Hematopoietic multipotent progenitor cell treated with erythropoietin and hydrocortisone succinate and interleukin-3 and kit ligand, for 15 days (in vitro differentiated cells): ENCODE measurements at places on chromosomes 12 and 14.
A peak's percentile ranks its signal among the peaks of the same experiment; 100 is the strongest.

- DNase-seq, result no peak
Measured at GRCh38 chr12:80848858-80849257, 88.9 kb downstream of the LIN7A start.

DNA sequence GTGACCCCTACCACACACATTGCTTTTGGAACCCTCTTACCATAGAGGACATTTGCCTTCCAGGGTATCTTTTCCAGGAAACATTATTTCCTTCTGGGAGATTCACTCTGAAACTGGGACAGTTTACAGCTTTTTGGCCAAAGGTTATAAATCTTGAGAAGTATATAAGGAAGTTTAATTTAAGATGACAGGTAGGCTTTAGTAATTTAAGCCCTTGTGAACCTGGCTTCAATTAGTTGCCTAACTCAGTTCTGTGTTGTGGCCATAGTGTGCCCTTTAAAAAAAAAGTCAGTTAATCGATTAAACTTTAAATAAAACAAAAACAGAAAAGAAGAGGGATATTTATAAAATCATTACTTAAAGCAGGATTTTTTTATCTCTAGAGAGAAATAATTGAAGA, 142.9 kb downstream of the NAV3 start:
- DNase-seq, result no peak

GRCh38 chr14:74941676-74942097, 13.7 kb downstream of the PGF start:
- DNase-seq, result peak; percentile 65

GRCh38 chr12:42923156-42923555, 333.6 kb upstream of the PRICKLE1 start:
- no peak for DNase-seq

DNA sequence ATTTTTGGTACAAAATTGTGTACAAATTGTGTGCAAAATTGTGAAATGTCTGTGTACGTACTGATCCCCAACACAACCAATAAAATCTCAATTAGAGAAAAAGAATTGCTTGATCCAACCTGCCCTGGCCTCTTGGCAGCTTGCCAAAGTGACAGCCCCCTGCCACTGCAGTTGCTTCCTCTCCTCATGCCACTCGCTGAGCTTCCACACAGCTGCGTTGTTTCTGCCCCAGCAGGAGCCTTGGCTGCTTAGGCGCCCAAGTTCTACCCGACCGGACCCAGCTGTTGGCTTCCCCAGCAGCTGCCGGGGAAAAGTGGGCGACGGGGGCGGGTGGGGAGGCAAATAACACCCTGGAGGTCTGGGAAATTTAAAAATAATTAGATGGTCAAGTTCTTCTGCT, 171.8 kb upstream of the ATF7IP start:
- no peak for DNase-seq

GRCh38 chr14:50599700-50600444, 39.9 kb downstream of the ATL1 start:
- peak; percentile 35 for DNase-seq

DNA sequence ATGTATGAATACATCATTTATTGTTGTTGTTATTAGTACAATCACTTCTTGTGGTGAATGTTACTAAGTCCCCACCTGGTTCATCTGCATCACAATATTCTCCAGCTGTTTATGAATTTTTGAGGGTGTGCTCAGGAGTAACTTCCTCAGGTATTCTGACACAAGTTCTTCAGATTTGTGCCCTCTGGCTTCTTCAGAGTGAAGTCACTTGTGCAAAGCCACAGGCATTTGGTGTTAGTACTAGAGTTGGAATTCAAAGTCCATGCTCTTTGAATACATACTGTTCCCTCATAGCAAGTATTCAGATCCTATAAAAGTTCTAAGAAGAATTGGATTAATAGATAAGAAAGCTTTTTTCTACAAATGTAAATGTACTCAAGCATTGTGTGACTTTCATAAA, 150.3 kb upstream of the AVPR1A start:
- no peak for DNase-seq

DNA sequence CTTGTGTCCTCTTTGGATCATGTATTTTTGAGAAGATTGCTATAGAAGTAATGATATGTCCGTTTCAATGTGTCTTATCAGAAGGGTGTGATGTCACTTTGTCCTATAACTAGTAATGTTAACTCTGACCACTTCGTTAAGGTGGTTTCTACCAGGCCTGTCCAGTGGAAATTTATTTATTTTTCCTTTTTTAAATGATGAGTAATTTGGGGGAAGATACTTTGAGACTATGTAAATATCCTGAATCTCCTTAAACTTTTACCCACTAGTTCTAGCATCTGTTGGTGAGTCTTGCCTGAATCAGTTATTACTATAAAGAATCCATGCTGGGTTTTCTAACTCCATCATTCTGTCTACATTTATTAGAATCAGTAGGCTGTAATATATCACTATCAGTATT, 15.3 kb downstream of the EP400 start:
- DNase-seq, result no peak

GRCh38 chr12:70583251-70583650, 54.0 kb downstream of the PTPRB start:
- DNase-seq, result no peak

DNA sequence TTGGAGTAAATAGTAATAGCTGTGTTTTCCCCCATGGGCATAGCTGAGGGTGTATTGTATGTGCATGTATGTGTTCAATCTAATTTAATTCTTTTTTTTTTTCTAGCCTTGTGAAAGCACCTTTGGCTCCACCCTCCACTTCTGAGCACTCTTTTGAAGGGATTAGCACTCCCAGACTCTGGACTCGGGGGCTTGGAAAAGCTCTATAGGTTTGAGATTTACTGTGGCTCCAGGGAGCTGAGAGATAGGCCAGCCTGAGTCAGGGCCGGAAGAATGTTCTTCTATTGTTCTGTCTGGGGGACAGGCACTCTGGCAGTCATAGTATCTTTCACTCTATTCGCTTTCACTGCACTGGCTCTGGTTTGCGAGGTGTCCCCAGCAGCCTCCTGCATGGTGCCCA, 540.0 kb upstream of the TBX3 start:
- no peak for DNase-seq

DNA sequence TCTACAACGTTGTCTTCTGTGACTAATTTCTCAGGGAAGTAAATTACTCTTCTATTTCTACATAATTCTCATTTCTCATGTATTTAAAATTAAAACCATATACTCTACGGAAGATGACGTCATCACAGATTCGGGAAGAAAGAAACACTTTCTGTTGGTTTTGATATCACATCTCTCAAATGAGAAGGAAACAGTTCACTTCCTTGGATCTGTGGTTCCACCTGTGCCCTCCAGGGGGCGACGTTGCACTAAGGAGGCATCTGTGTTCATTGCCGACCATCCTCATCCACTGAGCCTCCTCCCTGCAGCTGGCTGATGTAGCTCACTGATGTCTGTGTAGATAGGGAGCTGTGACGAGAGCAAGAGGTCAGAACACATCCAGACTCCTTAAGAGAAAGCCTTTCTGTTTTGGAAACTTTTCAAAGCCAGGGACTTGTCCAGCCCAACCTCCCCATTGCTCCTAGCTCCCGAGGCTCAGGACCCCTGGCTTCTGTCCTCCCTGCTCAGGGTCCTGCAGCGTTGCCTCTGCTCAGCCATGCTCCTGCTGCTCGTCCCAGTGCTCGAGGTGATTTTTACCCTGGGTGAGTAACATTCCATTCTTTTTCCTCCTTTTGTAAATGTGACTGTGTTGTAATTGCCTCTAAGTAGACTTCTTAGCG, 172.7 kb upstream of the OR4E1 start:
- DNase-seq, result peak; percentile 48

DNA sequence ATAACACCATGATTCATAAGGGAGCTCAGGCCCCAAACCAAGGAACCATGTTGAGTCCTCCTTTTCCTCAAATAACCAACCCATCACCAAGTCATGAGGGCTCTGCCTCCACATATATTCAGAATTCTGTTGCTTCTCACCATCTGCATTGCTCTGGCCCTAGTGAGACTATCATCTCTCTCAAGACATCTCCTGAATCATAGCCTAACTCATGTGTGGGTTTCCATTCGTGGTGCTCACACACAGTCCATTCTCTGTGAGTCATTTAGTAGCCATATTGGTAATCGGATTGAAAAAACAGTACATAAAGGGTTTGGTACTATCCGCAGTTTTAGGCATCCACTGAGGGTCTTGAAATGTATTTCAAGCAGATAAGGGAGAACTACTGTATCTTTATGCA, 5.1 kb upstream of the SLC38A2 start:
- DNase-seq, result no peak

GRCh38 chr12:122130150-122130549, 43.9 kb downstream of the IL31 start:
- DNase-seq, result no peak

GRCh38 chr14:99674776-99675381, 9.2 kb upstream of the CYP46A1 start:
- no peak for DNase-seq

DNA sequence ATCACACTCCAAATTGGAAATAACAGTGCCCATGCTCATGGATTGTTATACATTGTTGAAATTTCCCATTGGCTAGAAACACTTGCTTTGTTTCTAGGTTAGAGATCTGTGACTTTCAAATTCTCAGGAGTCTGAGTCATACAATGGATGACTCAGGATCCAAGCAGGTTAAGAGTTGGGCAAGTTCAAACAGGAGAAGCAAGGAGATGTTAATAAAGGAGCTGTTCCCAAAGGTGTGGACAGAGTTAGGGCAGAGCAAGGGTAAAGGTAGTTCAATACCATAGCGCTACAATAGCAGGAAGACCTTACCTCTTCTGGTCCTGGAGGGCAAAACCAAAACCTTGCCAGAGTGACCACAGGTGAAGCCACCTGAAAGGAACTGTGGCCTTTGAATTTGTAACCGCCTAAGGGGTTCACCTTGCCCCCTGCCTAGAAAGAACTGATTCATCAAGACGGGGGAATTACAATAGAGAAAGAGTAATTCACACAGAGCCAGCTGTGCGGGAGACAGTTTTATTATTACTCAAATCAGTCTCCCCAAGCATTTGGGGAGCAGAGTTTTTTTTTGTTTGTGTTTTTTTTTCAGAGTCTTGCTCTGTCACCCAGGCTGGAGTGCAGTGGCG, 4.2 kb upstream of the AMN1 start:
- no peak for DNase-seq

DNA sequence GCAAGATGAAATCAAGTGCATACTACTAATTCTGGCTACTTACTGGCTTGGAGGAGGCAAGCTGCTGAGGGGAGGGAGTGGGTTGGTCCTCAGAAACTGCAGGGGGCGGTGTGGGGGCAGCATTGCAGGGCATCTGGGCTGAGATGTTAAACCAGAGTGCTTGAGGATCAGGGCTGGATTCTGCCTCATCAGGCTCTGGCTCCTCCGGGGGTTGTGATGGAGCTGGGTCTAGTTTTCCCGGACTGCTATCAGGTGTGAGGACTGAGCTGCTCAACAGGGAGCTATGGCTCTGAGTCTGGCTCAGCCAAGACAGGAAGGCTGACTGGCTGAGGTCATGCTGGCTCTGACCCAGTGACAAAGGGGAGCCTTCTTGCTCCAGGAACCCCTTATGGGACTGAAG, 28.6 kb downstream of the BAZ2A start:
- DNase-seq, result peak; percentile 45

DNA sequence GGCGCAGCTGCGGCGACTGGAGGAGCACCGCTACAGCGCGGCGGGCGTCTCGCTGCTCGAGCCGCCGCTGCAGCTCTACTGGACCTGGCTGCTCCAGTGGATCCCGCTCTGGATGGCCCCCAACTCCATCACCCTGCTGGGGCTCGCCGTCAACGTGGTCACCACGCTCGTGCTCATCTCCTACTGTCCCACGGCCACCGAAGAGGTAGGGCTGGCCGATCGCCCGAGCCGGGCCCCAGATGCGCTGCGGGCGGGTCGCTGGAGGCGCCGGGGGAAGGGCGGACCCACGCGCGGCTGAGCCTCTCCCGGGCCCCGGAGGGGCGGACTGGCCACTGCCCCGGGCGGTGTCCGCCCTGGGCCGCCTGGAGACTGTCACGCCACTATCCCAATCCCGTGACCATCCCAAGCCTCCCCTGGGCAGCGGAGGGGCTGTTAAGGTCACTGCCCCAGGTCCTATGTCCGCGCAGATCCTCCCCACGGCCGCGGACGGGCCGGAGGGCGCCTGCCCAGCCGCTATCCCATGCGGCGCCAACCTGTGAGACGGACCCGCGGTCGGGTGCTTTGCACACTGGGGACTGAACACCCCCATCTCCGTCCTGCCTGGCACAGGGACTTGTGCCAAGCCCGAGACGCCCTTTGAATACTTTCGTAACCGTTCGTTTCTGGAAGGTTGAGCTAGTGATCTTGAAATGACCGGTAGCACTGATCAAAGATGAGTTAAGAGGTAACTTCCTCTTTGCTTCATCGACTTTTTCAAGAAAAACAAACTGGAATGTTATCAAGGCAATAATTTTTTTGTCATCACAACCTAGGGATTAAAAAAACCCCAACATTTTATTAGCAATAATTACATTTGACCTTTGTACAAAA, 725 bp downstream of the CHPT1 start:
- DNase-seq, result peak; percentile 56

DNA sequence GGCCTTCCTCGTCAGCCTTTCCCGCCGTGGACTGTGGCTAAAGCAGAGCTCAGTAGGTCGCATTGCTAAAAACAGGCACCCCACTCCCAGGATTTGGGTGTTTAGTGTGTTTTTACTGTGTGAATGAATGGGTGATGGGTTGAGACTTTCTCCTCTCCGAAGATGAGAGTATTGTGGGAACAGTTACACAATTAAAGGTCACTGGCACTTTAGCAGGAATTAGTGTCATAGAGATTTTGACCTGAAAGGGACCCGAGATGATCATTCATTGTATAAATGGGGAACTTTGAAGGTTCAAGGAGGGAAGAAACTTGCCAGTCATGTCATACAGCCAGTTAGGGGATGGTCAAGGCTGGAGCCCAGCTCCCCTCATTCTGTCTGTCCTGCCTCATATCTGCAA, 56.9 kb downstream of the TSPAN9 start:
- no peak for DNase-seq

DNA sequence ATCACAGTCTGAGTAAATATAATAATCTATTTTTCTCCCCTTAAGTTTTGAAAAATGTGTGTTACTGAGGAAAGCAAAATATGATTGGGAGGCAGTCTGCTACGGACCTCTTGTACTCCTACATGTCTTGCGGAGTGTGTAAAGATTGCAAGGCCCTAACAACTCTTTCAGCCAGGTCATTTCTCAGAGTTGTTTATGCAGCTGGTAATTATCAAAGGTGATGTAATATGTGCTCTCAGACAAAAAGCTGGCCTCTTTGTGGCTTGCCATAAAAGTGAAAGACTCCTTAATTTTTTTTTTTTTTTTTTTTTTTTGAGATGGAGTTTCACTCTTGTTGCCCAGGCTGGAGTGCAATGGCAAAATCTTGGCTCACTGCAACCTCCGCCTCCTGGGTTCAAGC, 40.5 kb upstream of the MON2 start:
- no peak for DNase-seq

- no peak for DNase-seq
Measured at GRCh38 chr14:105267820-105268548, 19.7 kb downstream of the BTBD6 start.

DNA sequence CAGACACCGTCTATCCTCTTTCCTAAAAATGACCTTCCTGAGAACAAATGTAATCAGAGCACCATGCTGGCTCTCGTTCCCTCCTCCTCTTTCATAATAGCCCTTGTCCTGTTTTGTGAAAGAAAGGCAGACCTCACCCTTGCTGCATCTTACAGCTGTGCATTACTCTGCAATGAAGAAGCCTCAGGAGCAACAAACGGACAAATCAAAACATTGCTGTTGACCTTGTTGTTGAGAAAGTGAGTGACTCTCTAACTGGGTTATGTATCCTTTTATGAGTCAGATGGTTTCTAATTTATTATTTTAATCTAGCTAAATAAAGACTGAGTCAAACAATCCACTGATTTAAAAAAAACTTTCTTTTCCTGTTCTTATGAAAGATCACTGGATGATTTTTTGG, 180.9 kb downstream of the RPS29 start:
- no peak for DNase-seq
